Activated CD8-positive, alpha-beta memory T cell treated with anti-CD3 and anti-CD28 coated beads for 48 hours (primary cell): ENCODE measurements at places on chromosomes 3 and 15.

DNA sequence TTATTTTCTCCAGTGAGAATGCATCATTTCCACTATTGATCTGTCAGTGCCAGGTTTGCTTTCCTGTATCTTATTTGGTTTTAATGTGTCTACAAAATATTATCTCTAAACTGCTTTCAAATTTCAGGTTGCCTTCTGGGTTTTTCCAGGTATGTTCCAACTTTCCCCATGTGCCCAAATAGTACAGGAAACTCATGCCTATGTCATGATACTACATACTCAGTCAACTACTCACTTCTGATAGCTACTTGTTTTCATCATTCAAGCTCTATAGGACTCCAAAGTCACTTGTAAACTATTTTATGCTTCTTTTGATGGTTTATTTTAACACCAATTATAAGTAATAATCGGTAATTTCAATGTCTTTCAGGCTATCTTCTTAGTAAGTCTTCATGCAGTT lies 134.8 kb upstream of the TTC14 start:
- no peak for DNase-seq

GRCh38 chr3:46218196-46218709 lies 10.1 kb upstream of the CCR1 start:
- no peak for DNase-seq

GRCh38 chr15:88621789-88622604 lies 857 bp downstream of the AEN start:
- no peak for DNase-seq

- no peak for DNase-seq
Measured at GRCh38 chr3:11155341-11156025, 1.2 kb downstream of the HRH1 start.

- DNase-seq: no peak
Measured at GRCh38 chr3:14560110-14560509, 20.0 kb upstream of the GRIP2 start.

- no peak for DNase-seq
Measured at GRCh38 chr3:70815817-70816216, 503.4 kb upstream of the MDFIC2 start.

- DNase-seq: no peak
Measured at GRCh38 chr3:136979684-136980083, 21.9 kb downstream of the IL20RB start.
